ENCODE measurements at places on chromosomes 2 and 18. TPM values are rescaled to one million over a fixed set of nuclear protein-coding genes. Genes with fewer than 3 reads are reported as not detected.
A peak's percentile ranks its signal among the peaks of the same experiment; 100 is the strongest.

Gene DRC1
- total RNA-seq = not detected

Gene DSG4
- not detected for total RNA-seq

Gene ANKRD29
- not detected for total RNA-seq

Gene ALLC
- total RNA-seq = not detected

Gene HNRNPA3
- 197 TPM for total RNA-seq

Gene IRS1
- 11.9 TPM for total RNA-seq

Gene CERKL
- not detected for total RNA-seq

Gene HRH4
- total RNA-seq = 0.07 TPM

Gene CRYGB
- total RNA-seq = not detected

Gene NR4A2
- 33.8 TPM for total RNA-seq

Gene FAM237A
- total RNA-seq = not detected

Gene RABL2A
- 84.7 TPM for total RNA-seq

Gene KLHL30
- 0.12 TPM for total RNA-seq

DNA sequence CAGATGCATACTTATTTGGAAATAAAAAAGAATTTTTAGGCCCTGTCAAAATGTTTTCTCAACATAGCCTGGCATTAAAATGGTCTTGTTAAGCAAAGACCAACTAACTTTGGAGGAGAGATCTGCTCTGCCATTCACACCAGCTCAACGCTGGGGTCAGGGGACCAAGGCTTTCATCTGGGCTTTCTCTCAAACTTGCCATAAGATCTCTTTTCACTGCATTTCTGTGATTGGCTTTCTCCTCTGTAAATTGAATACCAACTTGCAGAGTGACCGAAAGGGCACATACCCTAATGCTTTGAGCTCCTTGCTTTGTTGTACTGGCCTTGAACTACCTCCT is 71.2 kb downstream of the MYCN start:
- H3K4me3 ChIP-seq = no peak overlapping the region
- no peak overlapping the region for H3K27ac ChIP-seq
- peaks cover 5% of the 10 kb centered on the region for H3K27me3 ChIP-seq
- no peak for DNase-seq

- no peak overlapping the region for H3K4me3 ChIP-seq
Measured at GRCh38 chr2:209413311-209414014, 10.4 kb upstream of the MAP2 start.

DNA sequence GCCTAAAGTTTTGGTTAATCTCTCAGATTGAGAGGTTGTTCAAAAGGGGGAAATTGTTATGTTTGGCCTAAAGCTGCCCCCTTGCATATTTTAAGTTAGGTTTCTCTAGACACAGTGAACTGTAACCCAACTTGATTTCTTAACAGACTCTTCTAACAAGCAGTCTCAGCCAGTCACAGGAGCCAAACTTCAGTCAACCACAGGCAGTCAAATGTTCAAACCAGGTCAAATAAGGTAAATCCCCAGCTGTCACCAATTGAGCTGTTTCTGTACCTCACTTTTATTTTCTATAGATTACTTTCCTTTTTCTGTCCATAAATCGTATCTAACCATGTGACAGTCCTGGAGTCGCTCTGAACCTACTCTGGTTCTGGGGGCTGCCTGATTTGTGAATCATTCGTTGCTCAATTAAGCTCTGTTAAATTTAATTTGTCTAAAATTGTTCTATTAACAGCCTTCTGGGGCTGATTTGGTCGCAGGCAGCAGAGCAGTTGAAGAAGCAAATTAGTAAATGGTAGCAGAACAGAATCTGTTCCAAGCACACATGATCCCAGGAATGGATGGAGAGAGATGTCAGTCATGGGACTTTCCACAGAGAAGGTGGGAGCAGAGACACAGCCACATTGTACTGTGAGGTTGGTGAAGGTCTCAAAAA is 16.4 kb upstream of the NFU1 start:
- no peak overlapping the region for H3K4me3 ChIP-seq
- DNase-seq = no peak
- H3K27me3 ChIP-seq = peaks cover 3% of the 10 kb centered on the region
- no peak overlapping the region for H3K27ac ChIP-seq
- no peaks in the 10 kb centered on the region for H3K36me3 ChIP-seq
- no peaks in the 10 kb centered on the region for H3K4me1 ChIP-seq

GRCh38 chr2:236706288-236706687 is 136.7 kb downstream of the ACKR3 start:
- H3K36me3 ChIP-seq = no peaks in the 10 kb centered on the region
- H3K4me1 ChIP-seq = no peaks in the 10 kb centered on the region
- H3K27me3 ChIP-seq = no peaks in the 10 kb centered on the region
- H3K27ac ChIP-seq = no peak overlapping the region
- H3K4me3 ChIP-seq = no peak overlapping the region

DNA sequence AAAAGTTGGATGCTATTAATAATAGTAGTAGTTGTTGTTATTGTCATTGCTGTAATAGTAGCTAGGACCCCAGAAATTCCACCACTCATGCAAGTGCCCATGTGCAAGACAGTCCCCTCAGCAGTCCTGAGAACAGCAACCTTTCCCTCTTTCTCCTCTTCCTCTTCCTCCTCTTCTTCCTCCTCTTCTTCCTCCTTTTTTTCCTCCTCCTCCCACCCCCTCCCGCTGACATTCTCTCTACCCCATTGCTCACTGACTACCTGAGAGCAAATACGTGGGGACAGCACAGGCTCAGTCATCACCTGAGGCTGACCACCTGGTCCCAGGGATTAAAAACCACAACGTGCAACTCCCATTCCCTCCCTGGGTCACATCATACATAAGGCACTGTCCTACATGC is 41.8 kb downstream of the SMAD7 start:
- DNase-seq = no peak
- H3K27me3 ChIP-seq = no peaks in the 10 kb centered on the region
- H3K36me3 ChIP-seq = no peaks in the 10 kb centered on the region
- no peak overlapping the region for H3K4me3 ChIP-seq
- H3K4me1 ChIP-seq = no peaks in the 10 kb centered on the region

- no peak overlapping the region for H3K4me3 ChIP-seq
- no peaks in the 10 kb centered on the region for H3K36me3 ChIP-seq
- no peak for DNase-seq
- no peaks in the 10 kb centered on the region for H3K27me3 ChIP-seq
- H3K27ac ChIP-seq = no peak overlapping the region
- no peaks in the 10 kb centered on the region for H3K4me1 ChIP-seq
Measured at GRCh38 chr2:165436559-165436958, 32.9 kb upstream of the CSRNP3 start.

DNA sequence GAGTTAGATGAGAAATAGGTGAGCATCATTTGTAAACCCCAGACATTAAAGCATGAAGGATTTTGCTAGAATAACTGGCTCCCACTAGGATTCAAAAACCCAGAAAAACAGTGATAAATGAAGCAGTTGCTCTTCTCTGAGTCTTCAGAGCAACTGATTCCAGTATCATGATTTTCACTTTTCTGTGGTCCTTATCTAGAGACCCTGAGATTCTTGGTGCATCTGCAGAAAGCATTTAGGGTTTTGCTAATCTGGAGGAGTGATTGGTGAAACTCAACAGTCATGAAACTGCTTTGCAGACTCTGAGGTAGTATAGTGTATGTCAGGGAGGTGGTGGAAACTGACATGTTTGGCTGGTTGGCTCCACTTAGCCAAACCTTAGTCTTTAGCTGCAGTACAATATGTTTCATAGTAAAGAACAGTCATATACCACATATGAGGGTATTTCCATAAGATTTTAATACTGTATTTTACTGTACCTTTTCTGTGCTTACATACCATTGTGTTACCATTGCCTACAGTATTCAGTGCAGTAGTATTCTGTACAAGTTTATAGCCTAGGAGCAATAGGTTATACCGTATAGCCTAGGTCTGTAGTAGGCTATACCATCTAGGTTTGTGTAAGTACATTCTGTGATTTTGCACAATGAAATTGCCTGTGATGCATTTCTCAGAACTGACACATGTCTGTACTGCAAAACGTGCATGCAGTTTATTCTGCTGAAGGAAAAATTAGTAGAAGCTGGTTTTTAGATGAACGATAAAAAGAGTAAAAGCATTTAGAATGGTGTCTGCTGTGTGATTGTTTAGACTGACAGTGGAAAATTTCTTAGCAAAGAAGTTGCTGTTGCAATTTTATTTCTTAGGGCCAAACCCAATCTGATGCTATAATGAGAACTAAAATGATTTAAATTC is 23.8 kb downstream of the EML4 start:
- peaks cover 22% of the 10 kb centered on the region for H3K4me1 ChIP-seq
- no peak overlapping the region for H3K4me3 ChIP-seq
- H3K36me3 ChIP-seq = peaks cover 3% of the 10 kb centered on the region
- DNase-seq = no peak

DNA sequence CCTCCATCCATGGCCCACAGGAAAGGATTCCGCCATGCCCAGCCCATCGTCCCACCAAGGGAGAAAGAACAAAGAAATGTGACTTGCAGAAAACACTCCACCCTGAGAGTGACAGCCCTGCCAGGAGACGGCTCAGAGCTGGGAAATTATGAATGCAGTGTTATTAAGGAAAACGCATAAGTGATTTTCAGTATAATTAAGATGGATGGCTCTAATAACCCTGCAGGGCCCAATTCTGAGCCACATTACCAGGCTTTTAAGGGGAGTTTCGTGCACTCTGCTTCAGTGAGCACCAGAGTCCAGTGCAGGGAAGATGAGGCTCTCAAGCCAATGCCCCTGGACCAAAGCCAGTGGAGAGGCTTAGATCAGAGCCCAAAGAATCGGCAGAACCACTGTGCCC is 10.6 kb upstream of the TEX51 start:
- H3K36me3 ChIP-seq = no peaks in the 10 kb centered on the region
- peaks cover 3% of the 10 kb centered on the region for H3K4me1 ChIP-seq
- no peak for DNase-seq
- peaks cover 21% of the 10 kb centered on the region for H3K27me3 ChIP-seq
- H3K4me3 ChIP-seq = no peak overlapping the region
- H3K27ac ChIP-seq = no peak overlapping the region

DNA sequence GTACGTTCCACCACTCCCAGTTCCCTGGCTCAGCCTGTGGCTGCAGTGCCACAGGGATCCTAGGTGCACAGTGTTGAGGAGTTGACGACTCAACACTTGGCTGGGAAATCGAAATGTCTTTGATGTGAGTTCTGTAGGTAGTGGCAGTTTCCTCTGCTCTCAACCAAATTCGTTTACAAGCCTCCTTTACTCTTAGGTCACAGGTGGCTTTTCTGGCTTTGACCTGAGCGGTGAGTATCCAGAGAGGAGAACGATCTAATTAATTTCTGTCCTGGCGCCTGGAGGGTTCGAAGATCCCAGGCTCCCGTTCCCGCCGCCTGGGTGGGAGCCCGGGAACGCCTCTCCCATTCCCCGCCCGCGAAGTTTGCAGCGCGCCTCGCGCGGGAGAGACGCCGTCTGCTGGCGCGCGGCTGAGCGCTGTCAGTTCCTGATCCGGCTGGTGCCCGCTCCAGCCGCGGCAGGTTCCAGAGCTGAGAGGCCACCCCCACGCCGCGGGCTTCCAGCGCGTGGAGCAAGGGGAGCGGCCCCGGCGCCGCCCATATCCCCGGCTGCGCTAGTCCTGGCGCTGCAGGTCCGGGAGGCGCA is at the start of gene LAMA3:
Gene LAMA3, plus strand, starts transcription at position 423 of the 585 bp plus-strand sequence. CDS start 231 bp downstream, outside the sequence.
- peaks cover 15% of the 10 kb centered on the region for H3K4me1 ChIP-seq
- peak; percentile 25 for DNase-seq
- no peaks in the 10 kb centered on the region for H3K36me3 ChIP-seq
- H3K27ac ChIP-seq = no peak within 1 kb of the TSS

- DNase-seq = no peak
- H3K4me1 ChIP-seq = no peaks in the 10 kb centered on the region
- H3K27ac ChIP-seq = no peak overlapping the region
Measured at GRCh38 chr2:18701981-18702380, 112.6 kb upstream of the NT5C1B start.

GRCh38 chr18:4203568-4204437 is 251.3 kb downstream of the DLGAP1 start:
- H3K4me1 ChIP-seq = no peaks in the 10 kb centered on the region
- no peak for DNase-seq
- H3K36me3 ChIP-seq = no peaks in the 10 kb centered on the region
- no peak overlapping the region for H3K4me3 ChIP-seq

DNA sequence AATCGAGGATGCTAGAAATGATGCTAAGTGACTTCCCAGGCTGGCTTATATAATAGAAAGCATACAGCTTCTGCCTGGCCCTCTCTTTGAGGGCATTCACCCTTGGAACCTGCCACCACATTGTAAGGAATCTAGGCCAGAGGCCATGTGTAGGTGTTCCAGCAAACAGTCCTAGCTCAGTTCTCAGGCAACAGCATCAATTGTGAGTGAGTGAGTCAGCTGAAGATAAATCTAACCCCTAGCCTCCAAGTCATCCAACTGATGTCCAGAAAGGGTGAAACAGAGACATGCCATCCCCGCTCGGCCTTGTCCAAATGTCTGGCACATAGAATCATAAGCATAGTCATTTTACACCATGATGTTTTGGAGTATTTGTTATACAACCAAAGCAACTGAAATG is 324.3 kb upstream of the KLHL14 start:
- H3K36me3 ChIP-seq = no peaks in the 10 kb centered on the region
- H3K27me3 ChIP-seq = no peaks in the 10 kb centered on the region
- no peaks in the 10 kb centered on the region for H3K4me1 ChIP-seq
- no peak overlapping the region for H3K27ac ChIP-seq
- no peak for DNase-seq

- H3K4me1 ChIP-seq = no peaks in the 10 kb centered on the region
- H3K36me3 ChIP-seq = no peaks in the 10 kb centered on the region
- H3K27ac ChIP-seq = no peak overlapping the region
- DNase-seq = no peak
- H3K4me3 ChIP-seq = no peak overlapping the region
- H3K27me3 ChIP-seq = no peaks in the 10 kb centered on the region
Measured at GRCh38 chr18:10234281-10234680, 220.2 kb upstream of the APCDD1 start.

GRCh38 chr2:180394305-180394704 is 387.2 kb upstream of the CWC22 start:
- H3K27ac ChIP-seq = no peak overlapping the region
- H3K4me1 ChIP-seq = no peaks in the 10 kb centered on the region
- H3K27me3 ChIP-seq = no peaks in the 10 kb centered on the region
- H3K36me3 ChIP-seq = no peaks in the 10 kb centered on the region
- H3K4me3 ChIP-seq = no peak overlapping the region

DNA sequence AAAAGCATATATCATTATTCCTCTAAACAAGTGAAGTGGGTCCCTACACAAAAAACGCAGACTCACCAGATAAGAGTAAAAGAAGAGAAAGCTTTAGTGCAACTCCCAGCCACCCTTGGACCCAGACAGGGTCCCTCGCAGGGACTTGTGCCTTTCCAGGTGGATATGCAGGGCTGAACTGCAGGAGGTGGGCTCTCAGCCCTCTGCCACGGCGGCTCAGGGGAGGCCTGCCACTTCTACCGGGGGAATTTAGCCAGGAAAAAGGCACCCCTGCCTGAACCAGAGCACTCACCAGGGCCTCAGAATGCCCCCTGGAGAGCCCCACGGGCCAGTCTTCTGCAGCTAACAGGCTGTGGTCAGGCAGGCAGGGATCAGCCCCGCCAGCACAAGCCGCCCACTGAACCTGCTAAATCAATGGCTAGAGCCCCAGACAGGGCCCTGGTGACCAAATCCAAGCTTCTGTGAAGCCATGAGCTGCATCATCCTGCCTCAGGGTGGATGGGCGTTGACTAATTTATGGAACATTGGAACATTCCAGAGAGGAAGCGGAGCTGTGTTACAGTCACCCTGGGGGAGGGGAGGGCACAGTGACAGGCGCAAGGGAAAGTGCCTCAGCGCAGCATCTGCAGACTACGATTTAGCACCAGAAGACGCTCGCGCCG is 209.3 kb downstream of the EIPR1 start:
- no peak overlapping the region for H3K27ac ChIP-seq
- no peak for DNase-seq
- H3K36me3 ChIP-seq = peaks cover 8% of the 10 kb centered on the region
- H3K4me1 ChIP-seq = no peaks in the 10 kb centered on the region
